Left renal pelvis (tissue), 4 donors: ENCODE measurements at places on chromosomes 7 and 10.

- no peak for DNase-seq
Observed at GRCh38 chr10:59079386-59080226, 96.8 kb upstream of the PHYHIPL start.

GRCh38 chr7:17094963-17095574 lies 203.4 kb upstream of the AHR start:
- no peak for DNase-seq

- DNase-seq = no peak
Observed at GRCh38 chr7:2640482-2640830, 8.7 kb downstream of the TTYH3 start.

DNA sequence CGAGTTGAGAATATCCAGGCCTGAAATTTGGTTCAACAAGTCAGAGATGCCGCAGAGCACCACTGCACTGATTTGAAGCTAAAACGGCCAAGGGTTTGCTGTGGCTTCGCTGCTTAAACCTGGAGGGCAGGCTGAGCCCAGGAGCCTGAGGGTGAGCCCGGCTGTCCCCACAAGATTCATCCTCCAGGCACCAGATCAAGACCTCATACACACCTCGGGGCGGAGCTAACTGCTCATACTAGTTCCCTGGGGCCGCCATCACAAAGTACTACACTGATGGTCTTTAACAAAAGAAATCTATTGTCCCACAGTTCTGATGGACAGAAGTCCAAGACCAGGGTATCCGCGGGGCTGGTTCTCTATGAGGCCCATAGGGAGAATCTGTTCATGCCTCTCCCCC lies 16.9 kb upstream of the TRIM56 start:
- DNase-seq = no peak

GRCh38 chr10:81414038-81414437 lies 461.0 kb upstream of the NRG3 start:
- DNase-seq = no peak

DNA sequence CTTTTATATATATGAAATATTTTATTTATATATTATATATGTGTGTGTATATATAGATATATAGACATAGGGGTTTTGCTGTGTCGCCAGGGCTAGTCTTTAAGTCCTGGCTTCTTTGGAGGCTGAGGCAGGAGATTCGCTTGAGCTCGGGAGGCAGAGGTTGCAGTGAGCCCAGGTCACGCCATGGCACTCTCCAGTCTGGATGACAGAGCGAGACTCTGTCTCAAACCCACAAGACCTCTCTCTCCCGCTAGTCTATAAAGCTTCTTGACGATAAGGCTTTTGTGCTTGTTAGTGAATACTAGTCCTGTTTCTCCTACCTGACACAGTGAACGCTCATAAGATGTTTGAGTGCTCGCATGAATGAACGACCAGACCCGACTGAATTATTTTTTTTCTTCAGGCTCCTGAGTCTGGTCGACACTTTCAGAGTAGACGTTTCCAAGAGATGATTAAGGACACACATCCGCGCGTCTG lies 577 bp upstream of the DDX21 start:
- no peak for DNase-seq

- DNase-seq = no peak
Observed at GRCh38 chr7:105230486-105230885, 158.2 kb downstream of the SRPK2 start.

DNA sequence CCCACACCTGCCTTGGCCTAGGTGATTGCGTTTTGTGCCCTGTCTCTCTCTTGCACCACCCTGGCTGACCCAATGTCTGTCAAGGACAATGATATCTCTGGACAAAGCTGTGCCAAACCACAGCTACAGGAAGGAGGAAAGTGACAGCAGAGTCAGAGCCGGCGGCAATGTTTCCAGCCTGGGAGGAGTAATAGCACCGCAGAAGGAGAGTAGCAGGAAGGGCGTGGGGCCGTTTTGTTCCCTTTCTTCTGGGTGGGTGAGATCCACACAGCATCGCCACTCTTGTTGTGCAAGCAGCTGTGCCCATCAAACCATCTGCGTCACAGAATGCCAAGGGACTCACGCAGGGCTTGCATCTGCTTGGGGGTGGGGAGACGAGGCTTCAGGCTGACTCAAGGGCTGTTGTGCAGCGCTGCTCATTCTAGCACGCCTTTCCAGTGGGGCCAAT lies 341.6 kb upstream of the AUTS2 start:
- DNase-seq = no peak

DNA sequence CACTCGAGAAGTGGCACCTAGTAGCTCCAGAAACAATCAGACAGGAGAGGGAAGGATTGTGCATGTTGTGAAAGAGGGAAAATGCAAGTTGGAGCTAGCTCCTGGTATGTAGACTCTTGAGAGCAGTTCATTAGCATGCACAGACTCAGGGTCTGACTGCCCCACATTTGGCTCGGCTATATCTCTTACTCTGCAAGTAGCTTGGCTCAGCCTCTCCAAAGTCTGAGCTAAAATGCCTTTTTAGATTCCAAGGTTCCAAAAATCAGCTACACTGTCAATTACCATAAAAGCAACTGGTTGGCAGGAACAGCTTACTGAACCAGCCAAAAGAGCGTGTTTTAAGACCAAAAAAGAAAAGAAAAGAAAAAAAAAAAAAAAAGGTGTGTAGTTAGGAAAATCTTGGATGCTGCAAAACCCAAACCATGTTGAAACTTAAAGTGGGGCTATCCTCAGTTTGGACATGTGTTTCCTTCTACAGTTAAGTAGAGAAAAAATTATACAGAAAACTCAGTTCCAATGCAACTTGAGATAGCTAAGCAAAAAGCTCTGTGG lies 65.5 kb downstream of the MKX start:
- DNase-seq = no peak

DNA sequence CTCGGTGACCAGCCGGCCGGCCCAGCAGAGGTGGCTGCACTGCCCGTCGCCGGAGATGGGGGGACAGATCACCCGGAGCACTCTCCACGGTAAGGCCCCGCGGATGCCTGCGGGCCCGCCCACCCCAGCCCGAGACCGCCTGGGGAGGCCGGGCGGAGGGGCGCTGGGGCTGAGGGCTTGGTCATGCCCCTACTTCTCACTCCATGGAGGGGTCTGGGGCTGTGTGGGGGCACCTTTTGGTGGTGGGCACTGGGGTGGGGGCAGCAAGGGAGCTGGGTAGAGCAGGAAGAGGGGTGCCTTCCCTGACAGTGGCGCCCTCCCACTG lies 61.8 kb downstream of the NEURL1 start:
- DNase-seq = no peak

DNA sequence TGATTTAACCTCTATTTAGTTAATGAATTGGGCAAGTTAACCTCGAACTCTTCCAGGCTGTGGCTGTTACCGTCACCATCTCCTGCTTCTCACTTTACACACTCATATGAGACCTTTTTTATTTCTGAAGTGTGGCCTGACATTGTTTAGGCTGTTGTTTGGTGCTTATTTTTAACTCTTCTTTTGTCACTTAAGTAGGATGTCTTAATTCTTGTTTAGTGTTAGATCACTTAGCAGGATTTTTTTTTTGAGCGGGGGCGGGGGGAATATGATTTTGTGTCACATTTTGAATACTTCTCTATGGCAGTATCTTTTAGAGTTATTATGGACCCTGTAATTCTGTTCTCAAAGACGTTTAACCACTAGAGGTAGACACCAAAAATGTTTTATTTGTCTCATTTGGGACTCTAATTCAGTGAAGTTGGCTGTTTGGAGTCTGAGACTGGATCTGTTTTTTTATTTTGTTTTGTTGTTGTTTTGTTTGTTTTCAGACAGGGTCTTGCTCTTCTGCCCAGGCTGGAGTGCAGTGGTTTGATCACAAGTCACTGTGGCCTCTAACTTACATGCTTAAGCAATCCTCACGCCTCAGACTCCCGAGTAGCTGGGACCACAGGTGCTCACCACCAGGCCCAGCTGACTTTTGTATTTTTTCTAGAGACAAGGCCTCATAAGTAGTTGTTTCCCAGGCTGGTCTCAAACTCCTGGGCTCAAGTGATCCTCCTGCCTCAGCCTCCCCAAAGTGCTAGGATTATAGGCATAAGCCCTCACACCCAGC lies 73.5 kb downstream of the CUX1 start:
- no peak for DNase-seq

DNA sequence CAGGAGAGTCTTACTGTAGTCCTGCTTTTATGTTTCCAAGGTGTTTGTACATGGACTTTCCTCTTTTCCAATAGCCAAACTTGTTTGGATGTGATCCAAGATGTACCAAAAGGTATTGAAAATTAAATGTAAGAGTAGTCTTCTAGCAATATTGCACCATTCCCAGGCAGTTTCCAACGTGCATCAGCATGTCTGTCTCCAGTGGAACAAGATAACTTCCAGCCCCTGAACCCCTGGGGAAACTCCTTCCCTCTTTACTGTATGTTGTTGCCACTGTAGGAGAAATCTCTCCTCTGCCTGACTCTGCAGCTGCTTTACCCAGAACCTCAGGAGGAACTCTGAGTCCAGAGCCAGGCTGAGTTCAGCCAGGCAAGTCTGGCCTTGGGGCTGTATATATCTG lies 18.5 kb downstream of the ARMC10 start:
- no peak for DNase-seq

- no peak for DNase-seq
Observed at GRCh38 chr7:155919391-155920067, 107.3 kb upstream of the SHH start.

DNA sequence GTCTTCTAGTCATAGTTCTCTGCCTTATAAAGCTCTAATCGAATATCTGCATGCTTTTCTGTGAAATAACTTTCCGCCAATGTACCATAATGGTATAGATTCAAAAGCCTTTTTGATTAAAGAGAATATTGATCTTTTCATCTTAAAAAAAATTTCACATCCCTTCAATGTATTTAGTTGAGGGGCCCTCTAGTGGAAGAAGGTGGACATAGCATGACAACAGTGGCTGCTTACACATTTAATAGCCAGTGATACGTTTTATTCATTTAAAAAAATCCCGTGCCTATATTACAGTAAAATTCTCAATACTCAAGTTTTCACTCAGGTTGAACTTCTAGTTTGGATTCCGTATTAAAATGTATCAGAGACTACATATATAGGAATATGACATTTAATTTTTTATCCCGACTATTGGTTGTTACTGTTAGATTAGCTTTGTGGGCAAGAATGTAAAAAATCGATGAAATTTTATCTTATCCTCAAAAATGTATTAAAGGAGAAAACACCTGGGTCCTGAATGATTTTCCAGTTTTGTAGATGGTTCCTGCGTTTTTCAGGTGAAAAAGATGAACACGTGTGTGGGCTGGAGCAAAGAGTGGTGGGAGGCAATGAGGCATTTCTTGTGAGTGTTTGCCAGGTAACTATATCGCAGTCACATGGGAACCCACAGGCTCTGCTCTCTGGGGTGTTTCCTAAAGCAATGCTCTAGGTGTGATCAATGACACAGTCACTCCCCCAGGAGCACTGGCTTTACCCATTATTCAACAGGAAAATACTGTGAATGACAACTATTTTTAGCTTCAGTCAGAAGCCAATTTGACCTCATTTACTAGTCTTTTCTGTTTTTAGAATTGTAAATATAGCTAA lies 24.1 kb upstream of the PNLIP start:
- DNase-seq = no peak

GRCh38 chr10:49620286-49620810 lies 6.5 kb downstream of the CHAT start:
- no peak for DNase-seq

DNA sequence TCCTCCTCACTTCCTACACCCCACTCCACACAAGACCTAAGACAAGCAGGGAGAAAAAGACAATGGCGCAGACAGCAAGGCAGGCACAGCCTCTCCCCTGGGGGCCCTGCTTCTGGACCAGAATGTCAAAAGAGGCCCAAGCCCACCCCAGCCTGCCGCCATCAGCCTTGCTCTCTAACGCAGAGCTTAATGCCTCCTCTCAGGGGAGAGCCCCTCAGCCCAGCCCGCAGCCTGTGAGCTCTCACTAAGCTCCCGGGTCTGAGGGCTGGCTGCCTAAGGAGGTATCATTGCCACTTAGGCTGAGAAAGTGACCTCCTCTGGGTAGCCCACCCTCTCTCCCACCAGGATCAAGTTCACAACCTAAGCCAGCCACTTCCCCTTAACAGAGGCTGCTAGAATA lies 16.7 kb downstream of the SLIT1 start:
- no peak for DNase-seq

DNA sequence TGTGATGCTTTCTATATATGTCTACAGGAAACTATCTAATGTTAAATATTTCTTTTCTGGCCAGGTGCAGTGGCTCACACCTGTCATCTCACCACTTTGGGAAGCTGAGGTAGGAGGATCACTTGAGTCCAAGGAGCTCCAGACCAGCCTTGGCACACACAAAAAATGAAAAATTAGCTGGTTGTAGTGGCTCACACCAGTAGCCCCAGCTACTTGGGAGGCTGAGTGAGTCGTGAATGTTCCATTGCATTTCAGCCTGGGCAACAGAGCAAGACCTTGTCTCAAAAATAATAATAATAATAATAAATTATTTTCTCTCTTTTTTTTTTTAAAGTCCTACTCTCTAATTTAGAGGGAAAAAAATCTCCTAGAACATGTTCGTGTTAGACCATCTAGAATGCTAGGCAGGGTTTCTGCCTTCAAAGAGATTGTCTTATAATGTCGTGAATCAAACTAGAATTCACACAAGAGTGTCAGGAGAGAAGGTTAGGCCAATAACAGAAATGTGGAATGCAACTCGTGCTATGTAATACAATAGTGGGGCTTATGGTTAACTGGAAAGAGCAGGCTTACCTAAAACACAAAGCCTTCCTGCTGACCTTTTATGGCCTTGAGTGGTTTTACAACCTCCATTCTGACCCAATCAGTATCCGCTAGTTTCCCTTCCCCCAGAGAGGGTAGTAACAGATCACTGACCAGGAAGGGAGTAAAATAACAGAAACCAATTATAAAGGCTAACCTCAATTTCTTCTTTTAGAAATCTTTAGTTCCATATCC lies 46.3 kb downstream of the MYOF start:
- DNase-seq = no peak

DNA sequence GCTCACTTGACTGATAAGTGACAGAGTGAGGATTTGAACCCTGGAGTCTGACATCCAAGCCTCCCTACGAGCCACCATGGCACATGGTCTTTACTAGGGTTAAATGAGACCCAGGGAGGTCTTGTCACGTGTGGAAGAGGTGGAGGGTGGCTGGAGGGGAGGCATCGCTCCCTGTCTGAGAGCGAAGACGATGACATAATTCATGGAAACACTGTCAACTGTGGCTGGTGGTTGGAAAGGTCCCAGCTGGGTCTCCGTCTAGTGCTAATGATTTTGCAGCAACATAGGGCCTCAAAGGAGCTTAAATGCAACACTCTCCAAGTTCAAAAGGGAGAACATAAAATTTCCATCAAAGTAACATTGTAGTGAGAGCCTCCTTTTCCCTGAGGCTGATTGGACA lies 99.9 kb upstream of the BAIAP2L1 start:
- DNase-seq = no peak
